Fibroblast of skin of right biceps (primary cell): ENCODE measurements at places on chromosomes 2 and 18.
A peak's percentile ranks its signal among the peaks of the same experiment; 100 is the strongest.

GRCh38 chr2:3512086-3512485, 7.2 kb downstream of the ADI1 start:
- DNase-seq = no peak

- DNase-seq = peak; percentile 97
Observed at GRCh38 chr18:70154591-70155194, 50.8 kb downstream of the RTTN start.

DNA sequence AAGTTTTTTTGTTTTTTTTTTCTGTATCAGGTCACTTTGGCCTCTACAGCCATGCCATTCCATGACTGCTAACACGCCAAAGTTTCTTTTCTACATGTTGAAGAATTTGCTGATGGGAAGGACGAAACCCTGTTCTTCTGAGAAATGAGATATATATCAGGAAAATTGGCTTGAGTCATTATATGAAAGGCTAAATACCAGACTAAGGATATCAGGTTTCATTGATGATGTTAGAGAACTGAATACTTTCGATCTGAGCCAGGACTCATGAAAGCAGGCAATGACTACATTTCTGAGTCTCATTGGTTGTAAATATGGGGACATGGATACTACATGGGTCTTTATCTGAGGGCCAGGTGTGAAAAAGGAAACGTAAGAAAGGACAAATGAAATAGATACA, 181.4 kb downstream of the OSR1 start:
- peak; percentile 71 for DNase-seq

DNA sequence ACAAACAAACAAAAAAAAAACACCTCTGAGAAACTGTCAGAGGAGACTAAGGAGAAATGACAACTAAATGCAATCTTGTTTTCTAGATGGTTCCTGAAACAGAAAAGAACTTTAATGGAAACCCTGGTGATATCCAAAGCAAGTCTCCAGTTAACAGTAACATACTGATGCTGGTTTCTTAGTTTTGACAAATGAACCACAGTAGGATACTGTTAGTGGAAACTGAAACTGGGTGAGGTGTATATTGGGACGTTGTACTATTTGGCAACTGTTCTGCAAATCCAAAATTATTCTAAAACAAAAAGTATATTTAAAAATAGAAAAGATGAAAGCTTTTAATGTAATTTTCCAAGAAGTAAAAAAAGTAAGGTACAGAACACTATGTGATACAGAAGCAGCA, 11.4 kb downstream of the SESTD1 start:
- DNase-seq = no peak

- DNase-seq = no peak
Observed at GRCh38 chr18:77248873-77249568, 627 bp upstream of the GALR1 start.

- peak; percentile 71 for DNase-seq
Observed at GRCh38 chr2:165627470-165627869, 158.0 kb downstream of the CSRNP3 start.

GRCh38 chr2:55672630-55673029, 21.0 kb downstream of the PNPT1 start:
- DNase-seq = no peak

- peak; percentile 96 for DNase-seq
Observed at GRCh38 chr2:219687272-219687671, 59.8 kb downstream of the SLC4A3 start.

DNA sequence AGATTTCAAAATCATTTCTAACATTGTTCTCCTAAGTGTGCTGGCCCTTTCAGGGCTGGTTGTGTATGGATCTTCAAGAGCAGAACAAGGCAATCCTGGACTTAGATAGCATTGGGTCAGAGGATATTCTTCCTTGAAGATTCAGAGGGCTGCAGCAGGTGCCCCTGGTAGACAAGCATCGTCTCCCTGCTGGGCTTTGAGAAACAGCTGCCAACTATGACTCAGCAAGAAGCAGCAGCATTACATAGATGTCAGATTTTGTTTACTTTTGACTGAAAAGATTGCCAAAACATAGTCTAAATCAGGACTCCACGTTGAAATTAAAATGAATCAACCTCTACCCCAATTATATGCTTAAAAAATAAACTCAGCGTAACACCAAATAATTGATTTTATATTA, 618.8 kb downstream of the SOCS6 start:
- DNase-seq = no peak

DNA sequence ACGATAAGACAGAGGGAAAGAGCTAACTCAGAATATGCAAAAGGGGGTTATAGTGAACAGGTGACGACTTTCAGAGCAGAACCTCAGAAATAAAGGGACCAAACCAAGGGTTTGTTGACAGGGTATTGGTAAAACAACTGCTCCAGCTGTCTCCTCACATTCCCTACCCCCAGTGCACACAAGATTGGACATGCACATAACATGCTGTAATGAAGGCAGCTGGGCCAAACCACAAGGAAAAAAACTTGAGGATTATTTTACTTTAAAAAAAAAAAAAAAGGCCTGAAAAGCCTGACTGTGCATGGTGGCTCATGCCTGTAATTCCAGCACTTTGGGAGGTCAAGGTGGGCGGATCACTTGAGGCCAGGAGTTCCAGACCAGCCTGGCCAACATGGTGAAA, 3.5 kb downstream of the RBM43 start:
- DNase-seq = peak; percentile 80
